ENCODE measurements at places on chromosomes 4 and X.

DNA sequence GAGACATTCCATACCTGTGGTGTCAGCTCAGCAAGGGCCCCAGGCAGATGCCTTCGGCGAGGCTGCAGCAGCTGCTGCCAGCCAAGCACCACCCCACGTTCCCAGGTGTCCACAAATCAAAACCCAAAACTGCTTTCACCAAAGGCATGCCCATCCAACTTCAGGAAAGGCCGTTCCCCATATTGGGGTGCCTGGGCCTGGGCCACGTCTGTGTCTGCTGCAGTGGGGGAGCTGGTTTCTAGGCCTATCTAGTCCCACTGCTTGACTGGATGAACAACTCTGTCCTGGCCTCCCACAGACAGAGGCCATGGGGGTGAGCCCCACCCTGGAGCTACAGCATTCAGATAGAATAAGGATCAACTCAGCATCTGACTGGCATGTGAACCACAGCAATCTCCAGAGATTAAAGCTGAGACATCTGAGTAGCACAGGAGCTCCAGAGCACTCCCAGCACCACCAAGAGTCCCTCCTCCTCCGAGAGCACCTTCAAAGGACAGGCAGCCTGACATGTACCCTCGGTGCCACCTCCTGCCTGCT, 37.0 kb downstream of the NAT8L start:
- DNase-seq, result no peak

- DNase-seq, result no peak
These were observed 303.5 kb downstream of the SPRY1 start for GRCh38 chr4:123699880-123700771.

GRCh38 chr4:17093481-17093880, 195.0 kb upstream of the LDB2 start:
- DNase-seq, result no peak

DNA sequence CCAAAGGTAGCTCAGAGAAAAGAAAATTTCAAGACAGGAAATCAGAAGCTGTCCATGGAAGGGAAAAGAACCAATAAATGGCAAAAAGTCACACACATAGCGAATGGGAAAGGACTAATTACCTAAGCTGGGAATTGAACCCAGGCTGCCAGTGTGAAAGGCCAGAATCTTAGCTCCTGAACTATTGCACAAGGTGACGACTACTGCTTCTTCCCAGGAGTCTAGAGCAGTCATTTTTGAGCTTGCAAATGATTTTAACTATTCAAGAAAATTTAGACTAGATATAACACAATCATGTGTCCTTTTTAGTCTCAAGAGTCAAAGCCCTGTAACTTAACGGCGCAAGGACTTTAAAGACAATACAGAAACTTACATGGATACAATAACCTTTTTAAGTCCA, 34.1 kb upstream of the ZNF81 start:
- no peak for DNase-seq

DNA sequence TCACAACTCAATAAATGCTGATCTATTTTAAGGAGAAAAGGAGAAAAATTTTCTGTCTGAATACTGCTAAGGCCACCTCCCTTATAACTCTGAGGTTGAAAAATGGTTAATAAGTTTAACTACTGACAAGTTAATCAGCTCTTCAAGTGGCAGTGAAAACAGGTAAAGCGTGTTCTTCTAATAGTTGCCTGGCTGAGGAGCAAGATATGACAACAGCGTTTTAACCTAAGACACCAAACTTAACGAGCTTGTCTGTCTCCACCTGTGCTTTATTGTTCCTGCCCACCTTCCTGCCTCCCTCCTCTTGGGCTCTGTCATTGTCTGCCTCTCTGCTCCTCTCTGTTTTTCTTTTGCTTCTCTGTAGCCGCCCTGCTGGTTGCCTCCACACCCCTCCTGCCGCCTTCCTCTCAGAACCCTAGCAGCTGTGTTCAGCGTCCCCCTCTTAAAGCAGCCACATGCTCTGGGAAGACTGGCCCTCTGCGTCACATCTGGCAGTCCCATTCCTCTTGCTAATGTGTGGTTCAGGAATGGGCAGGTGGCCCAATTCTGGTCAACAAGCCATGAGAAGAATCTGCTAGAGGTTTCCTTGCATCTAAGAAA, 4.3 kb upstream of the TSPAN5 start:
- DNase-seq, result no peak

DNA sequence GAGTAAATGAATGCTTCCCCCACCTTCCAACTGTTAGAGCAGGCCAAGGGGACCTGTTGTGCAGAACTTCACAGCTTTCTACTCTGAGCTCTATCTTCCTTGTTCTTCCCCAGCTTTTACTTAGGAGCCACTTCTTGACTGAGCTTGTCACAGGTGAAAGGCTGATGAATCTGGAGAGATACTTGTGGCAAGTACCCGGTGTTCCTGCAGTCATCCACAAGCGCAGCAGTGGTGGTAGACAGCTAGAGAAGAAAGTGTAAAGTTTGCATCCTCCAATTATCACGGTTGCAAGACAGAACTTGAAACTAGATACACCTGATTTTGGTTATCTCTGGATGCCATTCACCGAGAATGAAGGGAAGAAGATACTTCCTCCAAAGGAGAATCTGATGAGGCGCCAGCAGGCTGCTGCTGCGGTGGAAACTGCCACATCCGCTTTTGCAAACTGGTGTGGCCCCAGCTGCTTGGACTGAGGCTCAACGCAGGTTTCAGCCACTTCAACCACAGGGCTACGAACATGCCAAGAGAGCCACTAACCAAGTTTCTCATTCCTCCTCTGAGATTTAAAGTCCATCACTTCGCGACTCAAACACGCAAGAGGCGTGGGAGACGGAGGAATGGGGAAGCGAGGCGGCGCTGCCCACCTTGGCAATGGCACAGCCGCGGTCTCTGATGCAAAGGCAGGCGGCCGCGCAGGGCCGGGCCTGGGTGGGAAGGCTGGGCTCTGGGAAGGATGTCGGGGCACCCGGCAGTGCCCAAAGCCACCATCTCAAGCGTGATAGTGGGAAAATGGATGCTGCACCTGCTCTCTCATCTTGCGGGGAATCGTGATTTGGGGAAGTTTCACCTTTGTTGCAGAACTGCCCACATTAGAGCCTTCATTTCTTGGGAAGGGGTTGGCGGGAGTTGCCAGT, 1.3 kb upstream of the FHIP1A start:
- no peak for DNase-seq

DNA sequence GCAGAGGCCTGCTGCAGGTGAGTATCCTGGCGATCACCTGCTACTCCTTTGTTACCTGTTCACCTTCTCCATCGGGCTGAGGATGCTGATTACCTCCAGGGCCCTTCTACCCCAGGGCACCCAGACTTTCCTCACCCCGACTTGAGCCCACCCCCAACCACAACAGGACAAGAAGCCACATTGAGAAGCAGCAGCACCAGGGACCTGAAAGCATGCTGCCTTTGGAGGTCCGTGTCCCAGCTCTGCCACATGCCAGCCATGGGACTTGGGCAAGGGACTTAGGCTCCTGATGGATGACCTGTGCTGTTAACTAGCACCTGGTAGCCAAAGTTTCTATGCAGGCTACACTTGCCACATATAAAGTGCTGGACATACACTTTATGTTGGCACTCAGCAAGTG, 89.7 kb downstream of the CPZ start:
- DNase-seq, result no peak

DNA sequence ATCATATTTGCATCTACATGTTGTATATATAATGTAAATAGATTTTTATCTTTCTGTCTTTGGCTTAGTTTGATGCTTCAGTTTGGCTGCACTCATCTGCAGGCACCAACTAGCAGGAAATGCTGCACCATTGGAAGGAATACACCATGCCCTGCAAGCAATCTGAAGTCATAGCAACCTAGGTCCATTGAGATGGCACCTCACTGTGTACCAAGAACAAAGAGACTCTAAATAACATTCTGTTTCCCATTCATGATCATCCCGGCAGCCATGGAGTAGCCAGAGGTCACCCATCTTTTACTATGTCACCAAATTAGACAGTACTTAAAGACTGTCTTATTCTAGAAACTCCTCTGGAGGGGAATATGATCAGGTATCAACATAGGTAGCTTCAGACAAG, 40.8 kb upstream of the HS6ST2 start:
- DNase-seq, result no peak

- no peak for DNase-seq
These were observed 125.8 kb downstream of the PPEF1 start for GRCh38 chrX:18833071-18833731.

GRCh38 chrX:30949554-30949953, 60.5 kb upstream of the TAB3 start:
- DNase-seq, result no peak

GRCh38 chr4:38965866-38966265, 66.3 kb downstream of the TMEM156 start:
- no peak for DNase-seq

- no peak for DNase-seq
These were observed 246.7 kb downstream of the GPAT3 start for GRCh38 chr4:83782591-83782990.

- DNase-seq, result no peak
These were observed 109.9 kb downstream of the SH3RF1 start for GRCh38 chr4:169160825-169161224.

DNA sequence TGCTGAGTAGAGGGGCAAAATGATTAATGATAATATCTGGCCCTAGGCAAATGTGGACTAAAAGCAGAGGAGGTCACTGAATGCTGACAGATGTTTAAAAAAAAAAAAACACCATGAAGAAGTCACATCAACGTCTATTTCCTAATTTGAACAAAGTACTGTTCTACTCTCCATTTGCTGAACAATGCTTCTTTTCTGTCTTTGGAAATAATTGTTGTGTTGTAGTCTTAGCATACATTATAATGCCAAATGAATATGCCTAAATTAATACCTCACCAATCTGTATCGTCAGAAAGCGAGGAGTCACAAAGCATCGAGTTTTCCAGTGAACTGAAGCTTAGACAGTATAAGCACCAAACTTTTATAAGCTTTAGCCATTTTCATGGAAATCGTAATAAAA, 140.9 kb upstream of the JADE1 start:
- DNase-seq, result no peak

GRCh38 chrX:97740886-97741285, 857.2 kb downstream of the RPA4 start:
- DNase-seq, result no peak

DNA sequence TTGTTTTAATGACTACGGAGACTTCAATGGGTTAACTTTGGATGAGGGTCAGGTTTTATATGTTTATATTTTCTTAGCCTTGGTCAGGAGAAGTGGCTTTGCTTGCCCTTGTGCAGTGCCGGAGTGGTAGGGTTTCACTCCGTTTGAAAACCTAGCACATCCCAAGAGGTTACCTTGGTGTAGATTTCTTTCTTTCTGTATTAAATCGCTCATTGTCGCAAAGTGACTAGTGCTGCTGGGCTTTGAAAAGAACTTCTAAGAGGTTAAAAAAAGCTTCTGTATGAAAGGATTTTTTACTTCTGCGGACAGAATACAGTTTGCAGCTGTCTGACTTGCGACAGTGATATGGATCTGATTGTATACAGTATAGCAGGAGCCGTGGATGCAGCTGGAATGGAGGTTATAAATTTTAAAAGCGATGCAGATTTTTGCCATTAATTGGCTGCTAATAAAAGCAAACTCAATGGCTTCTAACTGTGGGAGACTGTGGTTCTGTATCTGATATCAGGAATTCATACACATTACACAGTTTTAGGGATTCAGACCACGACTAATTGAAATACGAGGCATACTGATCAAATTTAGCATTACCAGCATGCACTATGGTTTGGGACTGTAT, 340.9 kb upstream of the PITX2 start:
- no peak for DNase-seq

GRCh38 chrX:115978068-115978467, 192.5 kb upstream of the AGTR2 start:
- no peak for DNase-seq

DNA sequence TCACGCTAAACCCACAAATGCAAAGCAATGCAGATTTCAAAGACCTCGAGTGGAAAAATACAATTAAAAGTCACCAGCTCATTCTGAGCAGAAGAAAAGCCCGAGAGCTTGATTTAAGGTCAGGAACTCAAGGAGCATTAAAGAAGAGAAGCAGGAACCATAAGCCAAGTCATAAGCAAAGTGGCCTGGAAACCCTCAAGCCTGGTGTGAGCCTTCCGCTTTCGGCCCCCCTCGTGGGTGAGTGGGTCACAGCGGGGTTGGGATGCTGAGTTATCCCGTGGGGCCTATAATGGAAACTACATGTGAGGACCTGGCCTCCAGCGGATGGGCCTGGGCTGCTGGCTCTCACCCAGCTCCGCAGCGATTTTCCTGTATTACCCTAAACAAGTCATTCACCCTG, 504.3 kb downstream of the RAB28 start:
- DNase-seq, result no peak

- peak; percentile 29 for DNase-seq
These were observed 455.7 kb upstream of the FAT1 start for GRCh38 chr4:187179086-187180058.

DNA sequence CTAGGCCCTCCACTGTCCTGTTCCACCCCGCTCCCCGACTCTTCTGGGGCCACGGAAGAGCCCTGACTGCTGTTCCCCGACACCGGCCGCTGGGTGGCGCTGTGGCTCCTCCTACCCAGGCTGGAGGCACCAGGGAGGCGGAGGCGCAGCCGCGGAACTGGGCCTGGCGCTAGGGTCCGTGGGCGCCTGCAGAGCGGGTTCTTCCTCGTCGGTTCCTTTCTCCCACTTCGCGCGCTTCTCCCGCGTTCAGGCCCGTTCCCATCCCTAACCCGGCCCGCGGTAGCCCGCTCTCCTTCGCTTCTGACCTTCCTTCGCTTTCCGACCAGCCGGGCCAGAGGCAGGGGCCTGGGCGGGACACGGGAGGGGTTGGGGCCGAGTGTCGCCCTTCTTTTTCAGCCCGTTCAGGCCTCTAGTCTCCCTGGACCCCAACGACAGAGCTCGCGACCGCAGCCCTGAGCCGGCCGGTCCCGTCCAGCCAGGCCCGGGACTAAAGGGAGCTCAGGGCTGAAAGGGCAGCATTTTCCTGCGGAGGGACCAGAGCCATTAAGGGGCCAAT, 34.3 kb downstream of the NALF2 start:
- DNase-seq, result no peak

GRCh38 chrX:69066966-69067525, 98.2 kb downstream of the PJA1 start:
- no peak for DNase-seq

DNA sequence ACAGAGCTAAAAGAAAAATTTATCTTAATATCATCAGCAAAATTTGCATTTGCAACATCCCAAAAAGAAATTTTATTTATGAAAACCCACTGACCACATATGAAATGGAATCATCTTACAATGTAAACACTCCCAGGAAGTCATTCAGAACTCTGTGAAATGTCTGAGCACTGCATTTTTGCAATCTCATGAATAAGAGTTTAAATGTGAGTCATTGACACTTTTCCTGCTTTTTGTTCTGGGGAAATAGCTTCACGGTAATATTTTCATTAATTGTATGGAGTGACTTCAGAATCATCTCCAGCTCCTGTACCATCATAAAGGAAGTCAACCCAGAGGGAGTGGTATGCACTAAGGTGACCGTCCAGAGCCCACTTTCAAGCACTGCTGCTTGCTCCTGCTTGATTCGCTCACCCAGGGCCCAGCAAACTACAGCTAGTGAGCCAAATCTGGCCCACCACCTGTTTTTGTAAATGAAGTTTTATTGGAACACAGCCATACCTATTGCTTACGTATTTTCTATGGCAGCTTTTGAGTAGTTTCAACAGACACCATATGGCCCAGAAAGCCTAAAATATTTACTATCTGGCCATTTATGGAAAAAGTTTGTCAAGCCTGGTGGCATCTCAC, 17.2 kb downstream of the EDNRA start:
- no peak for DNase-seq
